ENCODE measurements at places on chromosomes 16 and 17. TPM values are rescaled to one million over a fixed set of nuclear protein-coding genes. Genes with fewer than 3 reads are reported as not detected.

The KCNJ2 gene
- total RNA-seq: 0.09 TPM

DNA sequence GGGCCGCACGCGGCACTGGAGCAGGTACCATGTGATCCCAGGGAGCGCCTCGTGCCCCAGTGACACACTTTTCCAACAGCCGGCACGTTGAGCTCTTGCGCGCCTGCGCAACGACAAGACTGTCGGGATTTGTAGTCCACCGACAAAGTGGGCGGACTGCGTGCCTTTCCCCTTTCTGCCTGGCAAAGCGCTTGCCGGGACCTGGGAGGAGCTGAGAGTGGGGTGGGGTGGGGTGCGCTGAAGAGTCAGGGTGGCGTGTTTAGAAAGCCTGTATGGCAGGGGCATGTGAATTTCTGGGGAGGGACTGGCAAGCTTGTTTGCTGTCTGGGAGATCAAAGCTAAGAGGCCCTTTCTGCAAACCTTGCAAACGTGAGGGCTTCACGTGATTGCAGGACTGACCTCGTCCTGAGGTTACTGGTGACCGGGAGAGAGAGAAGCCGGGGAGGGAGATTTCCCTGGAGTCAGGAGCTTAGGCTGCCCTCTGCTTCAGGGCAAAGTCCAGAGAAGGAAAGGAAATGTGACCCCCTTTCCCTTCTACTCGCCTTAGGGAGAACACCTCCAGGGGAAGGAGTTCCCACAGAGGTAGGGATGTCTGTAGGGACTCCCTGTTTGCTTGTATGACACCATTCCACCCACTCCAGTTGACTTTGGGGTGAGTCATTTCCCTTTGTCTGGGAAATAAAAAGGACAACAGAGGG, 429 bp upstream of the NR1D1 start:
- peaks cover 68% of the 10 kb centered on the region for H3K4me1 ChIP-seq
- H3K36me3 ChIP-seq: peaks cover 17% of the 10 kb centered on the region
- H3K4me3 ChIP-seq: peak overlapping the region; percentile 85
- H3K27me3 ChIP-seq: no peaks in the 10 kb centered on the region

The GCGR gene
- not detected for total RNA-seq

The MT1E gene
- 3.1 TPM for total RNA-seq

DNA sequence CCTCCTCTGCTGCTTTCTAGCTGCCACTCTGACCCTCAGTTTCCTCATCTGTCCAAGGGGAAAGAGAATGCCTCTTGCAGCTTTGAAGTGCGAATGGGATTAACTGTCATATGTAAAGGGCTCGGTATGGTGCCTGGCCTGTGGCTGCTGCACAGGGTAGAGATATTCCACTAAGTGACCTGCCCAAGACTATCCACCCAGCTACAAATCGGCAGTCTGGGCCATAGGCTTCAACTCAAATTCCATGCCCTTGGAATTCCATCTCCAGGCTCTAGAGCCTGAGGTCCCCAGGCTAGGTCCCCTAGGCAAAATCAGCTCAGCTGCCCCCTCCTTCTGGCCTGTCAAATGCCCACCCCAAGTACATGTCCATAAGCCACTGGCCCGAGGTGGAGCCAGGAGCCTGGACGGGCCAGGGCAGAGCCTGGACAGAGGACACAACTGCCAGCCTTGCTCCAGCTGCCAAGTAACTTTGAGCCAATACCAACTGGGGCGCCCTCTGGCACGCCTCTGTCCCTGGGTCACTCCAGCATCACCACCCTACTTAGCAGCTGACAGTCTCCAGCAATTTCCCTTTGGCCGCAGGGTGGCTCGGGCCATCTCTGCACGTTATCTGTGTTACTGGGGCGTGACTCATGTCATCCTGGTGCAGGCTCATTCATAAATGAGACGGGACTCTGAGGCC, 57.2 kb downstream of the SDK2 start:
- no peak for DNase-seq
- H3K27ac ChIP-seq: no peak overlapping the region
- peaks cover 57% of the 10 kb centered on the region for H3K4me1 ChIP-seq
- H3K36me3 ChIP-seq: no peaks in the 10 kb centered on the region

The SPAG7 gene
- total RNA-seq: 56.2 TPM

- no peaks in the 10 kb centered on the region for H3K36me3 ChIP-seq
- no peak overlapping the region for H3K27ac ChIP-seq
- no peak for DNase-seq
- H3K27me3 ChIP-seq: no peaks in the 10 kb centered on the region
- H3K4me1 ChIP-seq: no peaks in the 10 kb centered on the region
These were observed 198.5 kb upstream of the WSCD1 start for GRCh38 chr17:5871666-5872065.

All from T-cell (primary cell).